Stimulated activated CD4-positive, alpha-beta T cell treated with anti-CD3 and anti-CD28 coated beads, Interleukin-1b, Interleukin-23, amount 100 ng/mL, for 48 hours (primary cell): ENCODE measurements at places on chromosomes 5 and 9.

DNA sequence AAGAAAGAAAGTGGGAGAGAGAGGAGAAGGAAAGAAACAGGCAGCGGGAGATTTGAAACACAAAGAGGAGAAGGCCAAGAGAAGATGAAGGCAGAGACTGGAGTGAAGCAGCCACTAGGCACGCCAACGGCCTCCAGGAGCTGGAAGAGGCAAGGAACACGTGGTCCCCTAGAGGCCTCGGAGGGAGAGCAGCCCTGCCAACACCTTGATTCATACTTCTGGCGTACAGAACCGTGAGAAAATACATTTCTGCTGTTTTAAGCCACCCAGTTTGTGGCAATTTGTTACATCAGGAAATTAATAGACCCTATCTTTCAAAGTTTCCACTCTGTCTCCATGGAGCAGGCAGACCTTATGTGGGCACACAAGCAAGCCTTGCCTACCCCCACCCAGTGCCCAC is 133.4 kb downstream of the ACTL7B start:
- DNase-seq: no peak

- DNase-seq: no peak
Observed at GRCh38 chr5:167582283-167582682, 709.2 kb upstream of the WWC1 start.

DNA sequence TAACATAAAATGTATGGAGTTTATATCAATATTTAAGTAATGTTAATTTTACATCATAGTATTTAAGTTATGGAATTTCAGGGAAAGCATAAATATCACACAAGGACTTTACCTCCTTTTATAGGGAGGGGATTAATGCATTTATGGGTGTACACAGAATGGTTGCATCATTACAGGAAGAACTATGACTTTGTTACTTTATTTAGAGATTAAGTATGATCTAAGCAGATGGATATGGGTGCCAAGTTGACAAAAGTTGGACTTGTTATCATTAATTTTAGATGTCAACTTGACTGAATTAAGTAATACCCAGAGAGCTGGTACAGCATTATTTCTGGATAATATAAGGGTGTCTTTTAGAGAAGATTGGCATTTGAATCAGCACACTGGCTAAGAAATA is 160.5 kb upstream of the CDH10 start:
- DNase-seq: no peak

GRCh38 chr9:115058684-115059315 is 59.2 kb downstream of the TNC start:
- no peak for DNase-seq

DNA sequence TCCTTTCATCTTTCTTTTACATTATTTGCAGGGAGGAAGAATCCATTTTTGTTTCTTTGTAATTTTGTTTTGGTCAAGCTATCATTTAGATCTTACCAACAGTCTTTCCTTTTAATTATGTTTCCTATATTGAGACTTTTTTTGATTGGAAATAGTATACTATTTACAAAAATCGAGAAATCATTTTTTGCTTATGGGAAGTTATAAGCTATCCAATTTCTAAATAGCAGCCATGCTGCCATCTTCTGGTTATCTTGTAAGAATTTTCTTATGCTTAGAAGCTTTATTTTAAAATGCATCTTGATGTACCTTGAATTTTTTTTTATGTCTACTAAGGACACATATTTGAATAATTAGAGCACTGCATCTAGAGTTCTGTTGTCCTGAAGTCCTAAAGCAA is 821.2 kb downstream of the PTPRD start:
- no peak for DNase-seq

DNA sequence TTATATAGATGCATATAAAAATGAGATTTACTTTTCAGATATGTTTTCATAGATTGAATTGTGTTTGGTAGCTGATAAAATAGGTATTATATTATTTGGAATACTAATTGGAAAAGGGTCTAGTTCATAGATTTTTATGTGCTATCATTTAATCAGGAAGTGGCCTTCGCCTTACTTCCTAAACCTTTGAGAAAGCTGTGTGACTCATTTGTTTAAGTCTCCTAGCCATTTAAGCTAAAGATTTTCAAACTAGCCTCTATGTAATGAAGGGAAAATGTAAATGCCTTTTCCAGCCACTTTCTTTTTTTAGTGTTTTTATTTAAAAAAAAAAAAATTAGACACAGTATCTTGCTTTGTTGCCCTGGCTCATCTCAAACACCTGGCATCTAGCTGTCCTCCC is 97.5 kb downstream of the DMXL1 start:
- DNase-seq: no peak

- DNase-seq: no peak
Observed at GRCh38 chr5:44729536-44729935, 79.2 kb upstream of the MRPS30 start.

- DNase-seq: no peak
Observed at GRCh38 chr5:67353500-67354450, 157.2 kb upstream of the CD180 start.

DNA sequence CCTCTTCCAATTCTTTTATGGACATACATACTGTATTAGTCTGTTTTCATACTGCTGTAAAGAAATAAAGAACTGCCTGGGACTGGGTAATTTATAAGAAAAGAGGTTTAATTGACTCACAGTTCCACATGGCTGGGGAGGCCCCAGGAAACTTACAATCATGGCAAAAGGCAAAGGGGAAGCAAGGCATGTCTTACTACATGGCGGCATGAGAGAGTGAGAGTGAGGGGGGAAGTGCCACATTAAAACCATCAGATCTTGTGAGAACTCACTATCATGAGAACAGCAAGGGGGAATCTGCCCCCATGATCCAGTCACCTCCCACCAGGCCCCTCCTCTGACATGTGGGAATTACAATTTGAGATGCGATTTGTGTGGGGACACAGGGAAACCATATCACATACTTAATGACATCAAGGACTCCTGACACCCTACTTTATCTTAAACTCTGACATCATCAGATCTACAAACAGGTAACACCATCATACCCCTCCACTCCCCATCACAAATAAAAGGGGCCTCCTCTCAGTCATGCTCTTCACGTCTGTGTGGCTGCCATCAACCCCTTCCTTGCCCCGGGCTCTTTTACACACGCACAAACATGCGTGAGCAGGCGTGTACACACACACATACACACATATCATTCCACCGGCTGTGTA is 9.7 kb downstream of the ANKRD33B start:
- DNase-seq: no peak

DNA sequence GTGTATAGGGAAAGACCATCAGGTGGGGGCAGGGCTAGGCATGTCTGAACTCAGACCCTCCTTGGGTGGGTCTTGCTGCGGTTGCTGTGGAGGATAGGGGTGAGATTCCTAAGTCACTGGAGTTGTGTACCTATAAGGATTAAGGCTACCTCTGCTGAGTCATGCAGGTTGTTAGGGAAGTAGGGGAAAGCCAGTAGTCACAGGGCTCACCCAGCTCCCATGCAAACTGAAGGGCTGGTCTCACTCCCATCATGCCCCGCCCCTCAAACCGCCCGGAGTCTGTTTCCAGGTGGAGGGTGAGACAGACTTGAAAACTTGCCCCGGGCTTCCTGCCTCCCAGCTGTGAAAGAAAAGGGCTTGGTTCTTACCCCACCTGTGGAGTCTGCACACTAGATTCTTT is 161.8 kb downstream of the CAVIN4 start:
- DNase-seq: no peak

- DNase-seq: no peak
Observed at GRCh38 chr5:23742701-23743100, 235.3 kb downstream of the PRDM9 start.

- DNase-seq: no peak
Observed at GRCh38 chr9:77679661-77680368, 31.7 kb upstream of the GNA14 start.

- DNase-seq: no peak
Observed at GRCh38 chr5:138978080-138978479, 102.9 kb upstream of the LRRTM2 start.

- DNase-seq: no peak
Observed at GRCh38 chr5:22699319-22699718, 153.8 kb downstream of the CDH12 start.
